Stimulated activated naive CD4-positive, alpha-beta T cell treated with Interleukin-2 at 50 U/mL for 16 hours (primary cell): ENCODE measurements at places on chromosomes 7 and 10.
A peak's percentile ranks its signal among the peaks of the same experiment; 100 is the strongest.

- peak; percentile 37 for DNase-seq
These were observed 728 bp downstream of the CAV2 start for GRCh38 chr7:116500078-116500853.

DNA sequence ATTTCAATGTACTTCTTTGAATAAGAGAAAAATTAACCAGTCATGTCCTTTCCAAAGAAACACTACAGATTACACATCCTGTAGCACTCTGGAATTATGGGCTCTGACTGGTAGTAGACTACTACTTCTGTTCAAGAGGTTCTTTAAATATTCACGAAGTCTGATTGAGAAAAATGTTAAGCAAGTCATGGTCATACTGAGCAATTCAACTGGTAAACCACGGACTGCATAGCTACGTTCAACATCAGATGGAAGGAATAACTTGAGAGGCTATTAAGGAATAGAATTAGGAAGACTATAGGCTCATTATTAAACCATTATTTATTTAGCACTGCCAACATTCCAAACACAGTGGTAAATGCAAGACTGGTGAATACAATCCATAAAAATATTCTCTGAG lies 160.8 kb downstream of the IMMP2L start:
- DNase-seq: no peak

- no peak for DNase-seq
These were observed 7.7 kb downstream of the ZPBP start for GRCh38 chr7:50085344-50085743.

- DNase-seq: no peak
These were observed 65.6 kb downstream of the TWIST1 start for GRCh38 chr7:19051767-19052375.

GRCh38 chr7:88106434-88106833 lies 113.4 kb downstream of the SRI start:
- no peak for DNase-seq

DNA sequence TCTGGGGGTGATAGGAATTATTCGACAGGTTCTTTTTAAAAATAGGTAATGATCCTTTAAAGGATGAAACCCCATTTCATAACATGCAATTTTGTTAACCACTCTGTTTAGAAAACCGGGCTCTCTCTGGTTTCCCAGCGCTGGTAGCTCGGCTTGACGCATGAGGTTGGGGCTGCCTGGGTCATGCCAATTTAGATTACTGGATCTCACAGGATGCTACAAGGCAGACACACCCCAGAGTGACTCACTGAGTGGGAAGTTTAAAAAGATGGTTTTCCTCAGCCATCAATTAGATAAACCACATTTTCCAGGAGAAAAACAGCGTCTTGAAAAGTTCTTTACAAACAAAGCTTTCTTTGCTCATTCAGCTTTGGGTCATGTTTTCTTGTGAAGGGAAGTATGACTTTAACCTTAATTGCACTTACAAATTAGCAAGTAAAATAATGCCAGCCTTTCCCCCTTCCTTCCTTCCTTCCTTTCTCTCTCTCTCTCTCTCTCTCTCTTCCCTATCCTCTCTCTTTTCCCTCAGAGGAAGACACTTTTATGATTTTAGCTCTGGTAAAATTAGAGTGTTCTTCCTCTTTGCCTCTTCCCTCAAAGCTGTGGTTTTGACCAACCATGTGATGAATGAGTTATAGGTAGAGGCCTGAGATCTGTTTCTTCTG lies 99.8 kb downstream of the EPDR1 start:
- no peak for DNase-seq

GRCh38 chr10:126776168-126776567 lies 105.7 kb upstream of the C10orf90 start:
- no peak for DNase-seq

- DNase-seq: no peak
These were observed 4.0 kb downstream of the VENTX start for GRCh38 chr10:133241501-133242205.

- no peak for DNase-seq
These were observed 21.6 kb downstream of the IDE start for GRCh38 chr10:92552310-92552709.

DNA sequence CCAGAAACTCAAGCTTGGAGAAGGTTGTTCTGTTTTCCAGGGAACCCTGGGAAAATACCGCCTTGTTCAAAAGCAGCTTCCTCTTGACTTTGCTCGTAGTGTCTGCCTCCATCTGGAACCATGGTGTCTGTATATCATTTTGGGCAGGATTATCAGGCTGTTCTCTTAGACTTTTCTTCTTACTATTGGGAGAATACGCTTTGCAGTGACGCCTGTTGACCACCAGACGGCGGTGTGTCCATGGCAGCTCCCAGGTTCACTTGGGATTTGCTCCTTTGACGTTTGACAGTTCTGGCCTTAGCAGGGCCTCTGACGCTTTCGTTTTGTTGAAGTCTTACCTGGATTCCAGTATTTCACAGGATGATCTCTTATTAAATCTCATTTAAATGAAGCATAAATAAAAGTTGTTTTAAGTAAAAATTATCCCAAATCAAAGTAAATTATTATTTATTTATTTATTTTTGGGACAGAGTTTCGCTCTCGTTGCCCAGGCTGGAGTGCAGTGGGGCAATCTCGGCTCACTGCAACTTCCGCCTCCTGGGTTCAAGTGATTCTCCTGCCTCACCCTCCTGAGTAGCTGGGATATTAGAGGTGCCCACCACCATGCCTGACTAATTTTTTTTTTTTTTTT lies 41.8 kb upstream of the GJD4 start:
- peak; percentile 18 for DNase-seq

DNA sequence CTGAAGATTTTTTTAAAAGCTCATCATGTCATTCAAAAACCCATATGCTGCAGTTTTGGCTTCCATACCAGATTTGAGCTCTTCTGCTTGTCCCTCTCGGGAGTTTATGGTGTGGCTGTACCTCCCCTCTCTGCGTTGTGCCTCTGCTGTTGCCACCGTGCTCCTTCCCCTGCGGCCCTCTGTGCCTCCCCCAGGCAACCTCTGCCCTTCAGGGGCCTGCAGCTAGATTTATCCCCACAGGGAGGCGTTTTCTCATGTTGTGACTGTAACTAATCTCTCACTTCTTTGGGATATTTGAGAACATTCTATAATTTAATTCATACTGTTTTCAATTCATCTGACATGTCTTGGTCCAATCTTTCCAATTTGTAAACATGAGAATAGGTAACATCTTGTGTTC lies 52.7 kb downstream of the TASOR2 start:
- DNase-seq: no peak

DNA sequence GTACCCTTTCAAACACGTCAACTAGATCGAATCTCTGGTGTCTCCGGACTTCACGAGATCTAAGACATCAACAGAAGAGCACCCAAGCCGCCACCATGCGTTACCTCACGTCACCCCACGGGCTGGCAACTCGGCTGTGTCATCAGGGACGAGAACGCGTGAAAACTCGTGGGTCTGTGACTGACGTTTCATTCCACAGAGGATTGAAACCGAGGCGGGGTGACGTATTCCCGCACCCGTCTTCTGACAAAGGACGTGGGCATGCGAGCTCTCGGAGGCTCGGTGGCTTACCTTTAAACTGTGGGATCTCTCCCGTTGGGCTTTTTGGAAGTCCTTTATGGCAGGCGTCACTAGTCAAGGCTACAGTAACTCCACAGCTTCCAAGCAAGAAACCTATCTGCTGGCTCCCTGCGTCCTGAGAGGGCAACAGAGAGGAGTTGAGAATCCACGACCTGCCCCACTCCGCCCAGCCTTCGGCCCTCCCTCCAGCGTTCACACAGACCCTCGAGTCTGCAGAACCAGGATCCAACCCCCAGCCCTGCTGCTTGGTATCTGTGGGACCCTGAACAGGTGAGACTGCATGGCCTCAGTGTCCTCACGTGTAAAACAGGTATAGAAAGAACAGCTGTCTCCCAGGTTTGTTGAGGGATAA lies 255.3 kb downstream of the ZMYND11 start:
- DNase-seq: no peak

DNA sequence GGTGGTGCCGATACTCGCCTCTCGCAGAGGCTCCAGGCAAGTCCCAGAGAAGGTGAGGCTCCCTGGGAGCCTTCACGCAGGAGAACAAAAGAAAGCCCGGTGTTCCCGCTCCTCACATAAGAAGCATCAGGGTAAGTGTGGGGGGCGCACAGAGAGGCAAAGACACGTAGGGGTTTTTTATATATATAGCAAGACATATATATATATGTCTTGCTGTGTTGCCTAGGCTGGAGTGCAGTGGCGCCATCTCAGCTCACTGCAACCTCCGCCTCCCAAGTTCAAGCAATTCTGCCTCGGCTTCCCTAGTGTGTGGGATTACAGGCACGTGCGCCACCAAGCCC lies 61.3 kb downstream of the PDIA4 start:
- no peak for DNase-seq

DNA sequence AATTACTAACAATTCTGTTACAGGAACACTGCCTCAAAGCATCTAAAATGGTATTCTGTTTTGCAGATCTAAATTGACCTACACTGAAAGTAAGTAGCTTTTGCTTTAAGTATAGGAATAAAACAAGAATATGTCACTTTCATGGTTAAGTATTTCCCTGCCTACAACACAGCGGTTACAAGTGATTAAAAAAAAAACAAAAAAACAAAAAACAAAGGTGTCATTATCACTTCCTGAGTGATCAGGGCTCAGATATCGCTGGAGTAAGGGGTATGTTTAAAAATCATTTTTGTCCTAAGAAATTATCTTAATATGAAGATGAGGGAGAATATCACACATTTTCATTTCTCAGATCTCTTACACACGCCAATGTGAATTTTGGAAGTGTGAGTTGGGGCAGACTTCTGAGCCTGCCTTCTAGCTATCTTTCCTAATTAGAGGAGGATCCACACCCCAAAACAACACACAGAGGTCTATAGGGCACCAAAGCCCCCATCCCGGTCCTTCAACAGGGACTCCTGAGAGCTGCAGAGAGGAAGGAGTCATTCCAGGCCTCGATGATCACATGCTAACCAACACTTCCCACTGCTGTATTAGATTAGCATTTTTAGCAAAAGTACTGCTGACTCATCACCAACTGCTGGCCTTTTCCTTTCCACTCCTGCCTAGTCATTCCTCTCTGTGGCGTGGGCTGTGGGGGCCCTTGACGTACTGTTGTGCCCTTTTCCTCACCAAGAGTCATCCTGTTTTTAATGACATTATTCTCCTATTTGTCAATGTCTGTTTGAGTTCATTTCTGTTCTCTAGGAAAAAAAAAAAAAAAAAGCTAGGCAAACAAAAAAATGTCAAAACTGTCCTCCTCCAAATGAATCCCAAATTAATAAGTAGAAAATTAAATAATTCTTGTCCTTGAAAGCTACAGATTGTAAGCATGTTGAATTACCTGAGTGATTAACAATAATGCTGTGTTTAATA lies 31.2 kb downstream of the PRTFDC1 start:
- DNase-seq: peak; percentile 78

- no peak for DNase-seq
These were observed 100.4 kb downstream of the LMBR1 start for GRCh38 chr7:156792611-156793010.

GRCh38 chr10:122326806-122327205 lies 47.7 kb upstream of the PLEKHA1 start:
- DNase-seq: no peak

DNA sequence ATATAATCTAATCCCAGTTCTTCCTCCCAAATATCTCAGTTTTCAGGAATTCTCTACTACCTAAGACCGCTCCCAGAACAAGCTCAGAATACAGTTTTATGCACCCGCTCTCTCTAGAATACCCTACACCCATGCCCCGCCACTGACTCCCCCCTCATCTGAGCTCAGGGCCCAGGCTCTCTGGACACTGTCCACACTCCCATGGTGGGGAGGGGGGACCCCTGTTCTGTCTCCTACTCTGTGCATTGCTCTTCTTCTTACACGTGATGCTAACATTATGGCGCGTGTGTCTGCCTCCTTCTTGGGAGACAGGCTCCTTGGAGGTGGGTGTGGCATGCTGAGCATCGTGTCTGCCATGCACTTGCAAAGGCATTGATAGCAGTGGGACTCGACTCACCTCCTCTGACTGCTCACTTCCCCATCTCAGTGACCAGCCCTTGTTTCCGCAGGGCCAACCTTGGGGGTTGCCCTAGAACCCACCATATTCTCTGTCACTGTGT lies 127.9 kb downstream of the TCERG1L start:
- no peak for DNase-seq

DNA sequence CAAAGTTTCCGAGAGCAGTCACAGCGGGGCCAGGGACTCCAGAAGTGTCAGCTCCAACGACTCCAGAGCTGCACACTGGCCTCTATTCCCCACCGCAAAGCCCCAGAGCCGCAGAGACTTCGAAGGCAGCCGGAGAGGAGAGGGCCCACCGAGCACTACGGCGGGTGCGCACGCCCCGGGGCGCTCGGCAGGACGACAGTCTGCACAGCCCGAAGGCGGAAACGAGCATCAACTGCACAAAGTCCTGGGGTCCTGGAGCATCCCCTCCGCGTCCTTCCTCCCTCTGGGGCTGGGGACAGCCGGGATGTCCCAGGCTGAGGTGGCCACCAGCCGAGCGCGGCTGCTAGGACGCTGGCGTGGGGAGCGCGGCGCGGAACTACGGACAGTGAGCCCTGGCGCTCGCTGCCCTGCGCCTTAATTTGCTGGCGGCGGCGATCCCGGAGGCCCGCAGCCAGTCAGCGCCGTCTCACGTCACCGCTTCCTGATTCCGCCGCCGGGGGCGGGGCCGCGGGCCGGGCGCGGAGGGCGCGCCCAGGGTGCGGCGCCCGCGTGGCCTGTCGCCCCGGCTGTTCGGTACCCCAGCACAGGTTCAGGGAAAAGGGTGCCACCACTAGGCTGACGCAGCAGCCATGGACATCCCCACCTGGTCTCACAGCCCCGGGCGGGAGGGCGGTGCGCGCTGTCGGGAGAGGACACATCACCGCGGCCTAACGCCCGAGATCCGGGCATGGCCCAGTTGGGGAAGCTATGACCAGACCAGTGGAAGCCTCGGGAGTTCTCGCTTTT lies at the start of gene TBX20:
TSS of gene TBX20 (minus strand) at position 391 of the 786 bp plus-strand sequence. CDS start 480 bp downstream, outside the sequence.
- DNase-seq: no peak
